AG09309 (cell line): ENCODE measurements at places on chromosomes 1 and 21.

DNA sequence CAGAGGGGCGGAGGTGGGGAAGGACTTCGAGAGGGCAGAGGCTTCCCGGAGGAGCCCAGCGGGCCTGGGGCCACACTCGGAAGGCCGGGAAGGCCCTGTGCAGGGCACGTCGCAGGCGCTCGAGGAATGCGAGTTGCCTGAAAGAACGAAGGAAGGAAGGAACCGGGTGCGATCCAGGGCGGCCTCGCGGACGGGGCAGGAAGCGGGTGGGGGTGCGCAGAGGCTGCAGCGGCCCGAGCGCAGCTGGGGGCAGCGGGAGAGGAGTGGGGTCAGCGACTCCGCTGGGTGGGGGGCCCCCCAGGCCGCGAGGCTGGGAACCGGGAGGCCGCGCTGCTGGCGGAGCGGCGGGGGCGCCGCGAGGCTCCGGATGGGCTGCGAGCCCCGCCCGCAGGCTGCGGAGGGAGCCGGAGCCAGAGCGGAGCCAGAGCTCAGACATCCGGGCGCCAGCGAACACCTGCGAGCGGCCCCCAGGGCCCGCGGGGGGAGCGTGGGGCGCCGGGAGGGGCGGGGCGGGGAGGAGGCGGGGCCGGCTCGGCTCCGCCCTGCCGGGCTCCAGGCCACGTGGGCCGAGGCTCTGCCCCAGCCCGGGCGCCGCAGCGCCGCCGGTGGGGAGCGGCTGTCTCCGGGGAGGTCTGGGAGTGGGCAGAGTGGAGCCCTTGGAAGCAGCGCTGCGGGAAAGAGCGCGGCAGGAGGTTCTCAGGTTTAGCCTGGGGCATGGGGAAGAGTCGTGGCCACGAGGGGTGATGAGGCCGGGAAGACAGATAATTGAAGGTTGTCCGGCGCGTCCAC, 4.6 kb downstream of the ID3 start:
- DNase-seq, result no peak

GRCh38 chr1:183230413-183230812, 44.3 kb downstream of the LAMC2 start:
- no peak for DNase-seq

DNA sequence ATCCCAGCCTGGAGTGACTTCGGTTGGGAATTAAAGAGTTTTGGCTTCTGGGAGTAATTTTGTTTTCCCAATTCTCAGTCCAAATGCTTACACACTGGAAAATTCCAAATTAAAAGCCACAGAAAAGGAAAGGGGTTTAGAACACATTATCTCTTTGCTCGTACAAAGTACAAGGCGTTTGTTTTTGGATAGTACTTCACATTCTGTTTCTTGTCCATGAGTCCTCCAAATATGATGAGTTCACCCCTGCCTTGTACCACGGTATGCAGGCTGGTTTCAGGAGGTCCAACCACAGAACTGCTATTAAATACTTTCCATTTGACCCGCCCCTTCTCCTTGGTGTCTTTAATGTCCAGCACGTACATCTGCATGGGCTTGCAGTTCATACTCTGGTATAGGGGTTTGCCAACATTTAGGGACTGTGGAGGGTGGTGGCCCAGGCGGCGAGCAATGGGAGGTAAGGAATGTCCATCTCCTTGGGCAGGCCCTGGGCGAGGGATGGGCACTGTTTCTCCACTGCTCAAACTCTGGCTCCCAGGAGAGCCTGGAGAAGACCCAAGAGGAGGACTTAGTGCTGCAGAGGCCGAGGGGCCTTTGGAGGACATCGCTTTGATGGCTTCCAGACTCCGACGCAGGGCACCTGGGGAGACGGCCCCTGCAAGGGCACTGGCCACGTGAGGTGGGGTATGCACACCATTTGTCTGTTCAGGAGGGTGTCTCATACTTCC, 13.7 kb upstream of the CPLANE2 start:
- DNase-seq, result peak; percentile 42

DNA sequence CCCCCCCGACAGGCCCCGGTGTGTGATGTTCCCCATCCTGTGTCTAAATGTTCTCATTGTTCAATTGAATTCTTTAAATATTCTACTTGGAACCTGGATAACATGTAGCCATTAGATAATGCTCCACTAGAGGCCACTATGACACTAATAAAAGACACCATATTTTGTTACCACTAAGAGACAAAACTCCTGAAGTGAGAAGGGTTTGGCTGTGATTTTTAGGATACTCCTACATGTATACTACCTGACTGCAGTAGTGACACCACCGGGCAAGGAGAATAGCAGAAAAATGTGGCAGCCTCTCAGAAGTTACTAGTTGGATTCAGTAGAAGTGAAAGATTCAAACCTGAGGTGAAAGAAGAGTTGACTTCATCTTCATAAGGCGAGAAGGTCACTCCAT, 36.0 kb downstream of the F5 start:
- no peak for DNase-seq

- no peak for DNase-seq
Observed at GRCh38 chr21:26850116-26850643, 5.0 kb upstream of the ADAMTS1 start.

GRCh38 chr1:24713736-24714135, 31.5 kb upstream of the CLIC4 start:
- DNase-seq, result no peak
